ENCODE measurements at places on chromosomes 4 and X.

DNA sequence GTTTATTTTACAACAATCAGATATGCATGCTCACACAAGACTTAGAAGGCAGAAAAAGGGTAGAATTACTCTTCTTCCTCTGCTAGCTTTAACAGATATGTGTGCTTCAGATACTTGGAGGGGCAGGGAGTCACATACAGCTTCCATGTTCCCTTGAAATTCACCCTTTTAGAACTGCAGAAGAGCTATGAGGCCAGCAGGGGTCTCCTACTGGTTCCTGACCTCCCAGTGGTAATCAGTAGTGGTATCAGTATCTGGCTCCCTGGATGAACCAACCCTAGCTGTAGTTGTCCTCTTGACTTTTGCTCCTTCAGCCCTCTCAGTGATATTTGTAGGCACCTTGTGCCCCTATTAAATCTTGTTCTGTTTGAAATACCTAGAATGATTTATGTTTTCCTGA is 81.5 kb downstream of the RCHY1 start:
- DNase-seq: no peak

GRCh38 chr4:10118048-10119004 is 1.7 kb upstream of the WDR1 start:
- DNase-seq: no peak

DNA sequence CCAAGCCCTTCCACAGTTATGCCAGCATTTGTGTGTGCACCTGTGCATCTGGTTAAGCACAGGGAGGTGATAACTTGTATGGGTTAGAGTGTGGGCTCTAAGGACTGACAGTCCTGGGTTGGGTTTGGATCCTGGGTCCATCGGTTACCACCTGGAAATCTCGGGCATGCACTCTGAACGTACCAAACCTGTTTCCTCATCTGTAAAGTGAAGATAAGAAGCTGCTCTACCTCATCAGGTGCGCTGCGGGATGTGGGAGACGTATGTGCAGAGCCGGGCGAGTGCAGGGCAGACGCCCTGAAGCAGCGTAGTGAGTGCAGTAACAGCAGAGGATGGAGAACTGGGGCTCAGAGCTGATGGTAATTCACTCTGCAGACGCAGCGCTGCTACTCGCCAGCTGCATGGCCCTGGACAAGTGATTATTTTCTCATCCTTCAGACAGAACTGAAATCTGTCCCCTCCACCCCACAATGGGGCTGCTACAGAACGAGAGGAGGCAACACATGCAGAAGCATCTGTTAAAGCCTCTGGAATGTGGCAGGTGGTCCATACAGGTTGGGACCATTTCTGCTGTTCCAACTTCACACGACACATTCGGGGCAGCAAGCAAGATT is 64.4 kb downstream of the HADH start:
- DNase-seq: no peak

DNA sequence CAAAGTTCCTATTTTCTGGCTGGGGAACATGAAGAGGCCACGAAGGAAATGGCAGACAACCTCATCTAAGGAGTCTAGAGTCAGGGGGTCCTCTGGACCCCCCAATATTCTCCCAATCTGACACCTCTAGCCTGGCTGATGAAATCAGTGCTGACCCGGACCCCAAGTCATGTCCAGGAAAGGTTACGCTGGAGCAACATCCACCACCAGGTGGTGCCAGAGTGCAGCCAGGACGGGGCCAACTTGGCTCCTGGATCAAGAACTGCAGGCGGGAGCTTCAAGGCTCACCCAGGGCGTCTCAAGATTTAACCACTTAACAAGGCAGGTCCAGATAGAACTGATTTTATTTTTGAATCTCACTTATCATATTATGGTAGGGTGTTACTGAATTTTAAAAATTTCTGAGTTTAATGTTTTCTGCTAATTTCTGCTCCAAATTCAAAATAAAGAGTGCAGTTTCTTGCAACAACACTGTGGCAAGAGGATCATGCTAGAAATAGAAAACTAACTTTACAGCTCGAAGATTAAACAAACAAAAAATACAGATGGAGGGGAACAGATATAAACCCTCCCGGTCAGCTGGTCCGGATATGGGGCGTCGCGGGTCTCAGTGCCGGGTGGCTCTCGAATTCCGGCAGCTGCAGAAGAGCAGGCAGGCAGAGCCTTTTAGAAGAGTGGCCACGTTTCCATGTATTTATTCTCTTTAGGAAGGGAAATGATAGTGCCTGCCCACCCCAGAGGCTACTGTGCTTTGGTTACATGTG is 135.5 kb downstream of the AFAP1 start:
- DNase-seq: peak; percentile 84

- no peak for DNase-seq
Measured at GRCh38 chr4:122170775-122171174, 18.6 kb downstream of the BLTP1 start.

- DNase-seq: no peak
Measured at GRCh38 chr4:76952071-76952470, 2.5 kb downstream of the SEPTIN11 start.

DNA sequence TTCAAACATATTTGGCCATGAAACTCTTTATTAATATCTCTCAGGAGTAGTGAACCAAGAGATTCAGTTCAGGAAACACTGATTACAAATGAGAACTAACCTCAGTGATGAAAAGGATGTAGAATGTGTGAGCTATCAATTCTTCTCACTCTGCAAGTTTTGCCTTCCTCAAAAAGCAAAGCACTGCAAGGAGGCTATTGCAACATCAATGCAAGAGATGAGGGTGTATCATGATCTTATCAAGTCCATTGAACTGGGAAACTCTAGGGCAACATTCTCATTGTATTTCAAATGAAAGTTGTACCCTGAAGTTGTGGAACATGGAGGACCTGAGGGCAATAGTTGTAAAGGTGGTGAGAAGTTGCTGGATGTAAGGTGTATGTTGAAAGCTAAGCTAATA is 56.4 kb upstream of the VEGFC start:
- DNase-seq: no peak

GRCh38 chr4:39913471-39913870 is 64.2 kb downstream of the PDS5A start:
- no peak for DNase-seq

DNA sequence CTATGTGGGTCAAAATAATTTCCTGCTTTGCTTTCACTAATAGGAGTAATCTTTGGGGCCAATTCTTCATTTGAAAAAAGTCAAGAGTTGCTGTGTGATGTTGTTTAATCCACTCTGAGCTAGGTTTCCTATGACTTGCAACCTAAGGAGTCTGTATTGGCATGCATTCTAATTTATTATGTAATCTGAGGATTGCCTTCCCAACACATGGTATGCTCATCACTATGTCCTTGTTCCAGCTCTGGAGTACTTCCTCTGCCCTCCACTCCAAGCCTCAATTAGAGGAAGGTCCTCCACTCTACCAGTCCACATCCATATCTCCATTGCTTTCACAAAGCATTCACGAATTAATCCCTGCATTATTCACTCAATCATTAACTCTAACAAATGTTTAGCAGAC is 56.1 kb downstream of the PPP3CA start:
- DNase-seq: no peak

- no peak for DNase-seq
Measured at GRCh38 chr4:83043801-83044407, 8.9 kb downstream of the COPS4 start.

- DNase-seq: no peak
Measured at GRCh38 chr4:112109360-112110058, 35.7 kb upstream of the FAM241A start.

GRCh38 chr4:46249106-46249505 is 125.3 kb upstream of the GABRG1 start:
- no peak for DNase-seq

DNA sequence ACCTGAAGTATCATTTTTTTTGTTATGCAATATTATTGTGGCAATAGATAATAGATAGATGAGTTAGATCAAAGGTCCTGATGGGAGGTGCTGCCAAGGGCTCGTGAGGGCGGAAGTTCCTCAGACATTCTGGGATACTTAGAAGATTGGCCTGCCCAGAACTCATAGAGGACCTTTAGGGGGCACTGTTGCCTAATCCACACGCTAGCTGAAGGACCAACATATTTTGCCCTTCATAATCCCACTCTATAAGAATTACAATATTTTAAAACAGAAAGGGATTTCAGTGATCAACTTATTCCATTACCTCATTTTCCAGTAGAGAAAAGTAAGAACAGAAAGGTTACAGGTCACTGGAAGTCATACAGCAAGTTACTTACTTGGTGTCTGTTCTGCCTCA is 22.9 kb upstream of the COX7B2 start:
- no peak for DNase-seq

DNA sequence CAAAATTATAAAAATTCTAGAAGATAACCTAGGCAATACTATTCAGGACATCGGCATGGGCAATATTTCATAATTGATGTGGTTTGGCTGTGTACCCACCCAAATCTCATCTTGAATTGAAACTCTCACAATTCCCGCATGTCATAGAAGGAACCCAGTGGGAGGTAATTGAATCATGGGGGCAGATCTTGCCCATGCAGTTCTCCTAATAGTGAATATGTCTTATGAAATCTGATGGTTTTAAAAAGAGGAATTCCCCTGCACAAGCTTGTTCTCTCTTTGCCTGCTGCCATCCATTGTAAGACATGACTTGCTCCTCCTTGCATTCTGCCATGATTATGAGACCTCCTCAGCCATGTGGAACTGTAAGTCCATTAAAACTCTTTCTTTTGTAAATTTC is 77.7 kb downstream of the DDX60 start:
- DNase-seq: no peak

DNA sequence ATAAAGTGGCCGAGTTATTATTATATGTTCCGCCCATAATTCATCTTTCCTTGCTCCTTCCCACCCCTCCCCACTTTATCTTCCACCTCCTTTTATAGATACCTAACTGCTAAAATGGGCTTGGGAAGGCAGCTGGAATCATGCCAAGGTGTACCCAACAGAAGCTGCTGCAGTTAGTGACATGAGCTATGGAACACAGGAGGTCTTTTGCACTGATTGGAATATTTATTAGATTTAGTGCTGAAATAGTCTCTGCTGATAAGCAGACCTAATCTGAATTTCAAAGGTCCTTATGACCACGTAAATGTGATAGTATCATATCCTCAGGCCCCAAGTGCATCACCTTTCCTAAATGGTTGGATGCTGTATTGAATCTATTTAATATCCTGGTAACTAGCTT is 64.9 kb downstream of the HMGB2 start:
- DNase-seq: no peak

DNA sequence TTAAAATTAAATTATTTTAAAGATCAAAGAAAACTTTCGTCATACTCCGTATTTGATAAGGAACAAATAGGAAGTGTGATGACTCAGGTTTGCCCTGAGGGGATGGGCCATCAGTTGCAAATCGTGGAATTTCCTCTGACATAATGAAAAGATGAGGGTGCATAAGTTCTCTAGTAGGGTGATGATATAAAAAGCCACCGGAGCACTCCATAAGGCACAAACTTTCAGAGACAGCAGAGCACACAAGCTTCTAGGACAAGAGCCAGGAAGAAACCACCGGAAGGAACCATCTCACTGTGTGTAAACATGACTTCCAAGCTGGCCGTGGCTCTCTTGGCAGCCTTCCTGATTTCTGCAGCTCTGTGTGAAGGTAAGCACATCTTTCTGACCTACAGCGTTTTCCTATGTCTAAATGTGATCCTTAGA is at the start of gene CXCL8:
Gene CXCL8 (plus strand): TSS at position 217 of the 426 bp plus-strand sequence. CDS start 90 bp downstream, at position 307.
- peak; percentile 42 for DNase-seq

- DNase-seq: no peak
Measured at GRCh38 chr4:150943818-150944217, 71.3 kb downstream of the LRBA start.

- DNase-seq: no peak
Measured at GRCh38 chr4:148315049-148315448, 127.2 kb downstream of the NR3C2 start.

GRCh38 chr4:8112672-8113071 is 45.9 kb downstream of the ABLIM2 start:
- no peak for DNase-seq

GRCh38 chrX:42384956-42385355 is 393.0 kb downstream of the PPP1R2C start:
- DNase-seq: no peak

DNA sequence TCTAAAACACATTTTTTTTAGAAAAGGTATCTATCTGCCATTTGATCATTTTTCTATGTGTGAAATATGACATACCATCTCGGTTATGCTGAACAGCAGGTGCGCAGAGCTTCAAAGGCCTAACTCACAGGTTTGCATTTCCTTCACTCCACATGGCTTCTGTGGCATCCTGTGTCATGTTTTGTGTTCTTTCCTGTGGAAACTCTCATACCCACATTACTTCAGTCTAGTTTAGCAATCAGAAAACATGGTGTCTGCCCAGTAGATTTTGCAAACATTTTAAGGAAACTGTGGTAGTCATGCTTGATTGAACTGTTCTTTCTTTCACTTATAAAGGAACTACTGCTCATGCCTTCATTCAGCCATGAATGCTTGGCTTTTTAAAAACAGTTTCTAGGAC is 11.3 kb upstream of the ARAP2 start:
- no peak for DNase-seq

DNA sequence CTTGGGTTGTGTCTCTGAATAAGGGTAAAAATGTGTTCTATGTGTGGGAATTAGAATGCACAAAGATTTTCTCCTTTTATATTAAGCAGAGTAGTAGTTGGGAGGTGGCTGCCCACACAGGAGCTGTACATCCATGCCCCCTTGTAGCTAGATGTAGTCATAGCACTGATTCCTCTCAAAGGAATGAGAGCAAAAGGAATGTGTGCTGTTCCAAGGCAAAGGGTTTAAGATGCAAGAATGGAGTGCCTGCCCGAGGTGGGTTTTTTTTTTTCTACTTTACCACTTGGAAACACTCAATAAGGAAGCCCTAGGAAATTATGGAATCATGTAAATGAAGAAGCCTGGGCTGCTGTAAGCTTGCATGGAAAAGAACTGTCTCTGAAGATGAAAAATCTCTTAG is 2183.2 kb upstream of the AGA start:
- DNase-seq: no peak

DNA sequence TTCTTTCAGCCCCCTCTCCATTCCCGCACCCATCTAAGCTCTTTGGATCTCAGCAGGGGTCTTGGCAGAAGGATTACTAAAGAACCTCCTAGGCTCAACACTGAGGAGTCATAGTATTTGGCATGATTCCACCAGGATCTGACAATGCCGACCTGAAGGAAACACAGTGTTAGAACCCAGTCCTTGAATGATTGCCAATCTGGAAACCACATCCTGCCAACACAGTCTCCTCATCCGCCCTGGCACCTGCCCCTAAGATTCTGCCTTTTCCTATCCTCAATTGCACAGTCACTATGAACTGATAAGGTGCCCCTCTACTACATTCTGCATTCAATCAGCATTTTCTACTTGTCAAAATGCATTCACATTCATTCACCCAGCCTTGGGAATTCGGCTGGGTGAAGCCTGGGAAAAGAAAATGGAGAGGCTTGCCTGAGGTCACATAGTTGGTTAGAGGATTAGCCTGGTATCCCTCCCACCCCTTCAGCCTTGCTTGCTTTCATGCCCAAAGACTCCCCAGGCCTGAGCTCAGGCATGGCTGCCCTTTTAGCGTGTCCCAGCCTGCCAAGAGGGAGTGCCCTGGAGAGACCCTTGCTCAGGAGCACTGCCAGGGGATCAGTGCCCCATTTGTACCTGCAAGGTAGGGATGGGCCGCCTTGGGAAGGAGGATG is 2.2 kb upstream of the CLDN2 start:
- DNase-seq: no peak

Measured in hindlimb muscle (tissue), 1 donor.